ENCODE measurements at places on chromosomes 6 and 20.

GRCh38 chr6:13281686-13282085, 46.7 kb downstream of the TBC1D7 start:
- DNase-seq: no peak

- DNase-seq: no peak
Observed at GRCh38 chr6:150659046-150659763, 59.5 kb downstream of the PLEKHG1 start.

- peak; percentile 41 for DNase-seq
Observed at GRCh38 chr6:32700391-32701040, 34.1 kb upstream of the HLA-DQB1 start.

- DNase-seq: no peak
Observed at GRCh38 chr6:90715093-90715655, 128.3 kb upstream of the MAP3K7 start.
